ENCODE measurements at places on chromosomes 5 and 9.

GRCh38 chr9:131165523-131165922 lies 40.1 kb downstream of the NUP214 start:
- DNase-seq, result no peak

- no peak for DNase-seq
These were observed 185.0 kb downstream of the GLIS3 start for GRCh38 chr9:4114569-4115505.

- no peak for DNase-seq
These were observed 308.4 kb downstream of the ISL1 start for GRCh38 chr5:51691538-51692079.

DNA sequence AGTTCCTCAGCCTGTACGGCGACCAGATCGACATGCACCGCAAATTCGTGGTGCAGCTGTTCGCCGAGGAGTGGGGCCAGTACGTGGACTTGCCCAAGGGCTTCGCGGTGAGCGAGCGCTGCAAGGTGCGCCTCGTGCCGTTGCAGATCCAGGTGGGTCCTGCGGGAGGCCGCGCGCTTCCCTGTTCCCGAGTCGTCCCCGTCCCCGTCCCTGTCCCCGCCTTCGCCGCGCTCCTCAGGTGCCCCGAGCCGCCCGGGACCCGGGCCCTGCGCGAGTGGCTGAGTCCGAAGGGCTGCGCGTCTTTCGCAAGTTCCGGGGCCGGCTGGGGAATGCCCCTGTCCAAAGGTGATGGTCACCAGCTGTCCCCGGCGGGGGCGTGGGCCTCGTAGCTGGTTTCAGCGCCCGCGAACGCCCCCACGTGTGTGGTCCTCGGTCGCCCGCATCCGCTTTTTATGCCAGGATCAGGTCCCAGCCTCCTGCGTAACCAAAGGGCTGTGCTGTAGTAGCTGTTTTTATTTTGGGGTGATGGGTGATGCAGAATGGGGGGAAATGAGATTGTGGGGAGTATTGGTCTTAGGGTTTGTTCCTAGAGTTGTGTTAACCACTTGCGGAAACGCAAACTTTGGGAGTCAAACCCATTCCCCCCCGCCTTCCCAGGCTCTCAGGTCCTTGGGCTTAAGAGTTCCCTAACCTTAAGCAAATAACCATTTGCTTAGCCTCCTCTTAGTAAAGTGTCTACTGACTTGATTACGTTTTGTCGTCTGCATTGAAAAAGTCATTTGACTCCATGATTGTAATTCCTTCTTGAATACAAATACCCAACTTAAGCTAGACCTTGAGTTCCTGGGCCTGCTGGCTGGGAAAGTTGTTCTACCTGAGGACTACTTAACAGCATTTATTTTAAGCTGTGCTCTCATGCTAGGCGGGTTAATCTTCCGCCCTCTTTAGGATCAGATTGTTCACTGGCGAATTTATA lies 663 bp downstream of the ISOC1 start:
- peak; percentile 30 for DNase-seq

- DNase-seq, result peak; percentile 2
These were observed 73.9 kb downstream of the KLF9 start for GRCh38 chr9:70340572-70340971.

DNA sequence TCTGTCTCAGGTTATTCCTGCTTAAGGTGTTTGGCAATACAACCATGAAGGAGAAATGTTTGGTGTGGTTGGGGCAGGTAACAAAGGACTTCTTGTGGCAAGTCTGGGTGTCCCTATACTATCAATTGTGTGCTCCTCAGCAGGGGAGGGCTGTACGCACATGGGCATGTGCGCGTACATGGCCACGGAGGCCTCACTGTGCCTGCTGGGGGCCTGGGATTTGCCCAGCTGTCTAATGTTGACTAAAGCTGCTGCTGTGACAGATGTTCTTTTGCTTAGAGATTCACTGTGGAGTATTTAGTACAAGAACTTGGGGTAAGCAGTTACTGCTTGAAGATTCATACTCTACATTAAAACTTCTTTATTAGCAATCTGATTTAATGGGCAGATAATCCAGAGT lies 97.5 kb downstream of the HSPA4 start:
- no peak for DNase-seq

DNA sequence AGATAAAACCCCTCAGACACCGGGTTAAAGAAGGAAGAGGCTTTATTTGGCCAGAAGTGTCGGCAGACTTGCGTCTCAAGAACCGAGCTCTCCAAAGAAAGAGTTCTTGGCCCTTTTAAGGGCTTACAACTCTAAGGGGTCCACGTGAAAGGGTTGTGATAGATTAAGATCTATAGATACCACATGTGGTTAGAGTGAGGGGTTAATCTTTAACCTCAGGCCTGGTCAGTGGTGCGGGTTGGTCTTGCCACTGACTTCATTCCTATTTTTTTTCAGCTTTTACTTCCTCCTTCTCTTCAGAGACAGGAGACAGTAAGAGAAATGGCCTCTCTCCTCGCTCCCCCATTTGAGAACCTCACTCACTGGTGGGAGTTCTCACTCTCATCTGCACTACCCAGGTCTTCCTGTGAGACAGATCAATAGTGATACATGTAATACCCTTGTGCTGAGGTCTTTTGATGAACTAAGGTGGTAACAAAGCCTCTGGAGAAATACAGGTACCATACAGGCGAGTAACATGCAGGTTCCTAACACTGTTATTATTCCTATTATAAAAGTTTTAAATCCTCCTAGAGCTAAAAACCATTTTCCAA lies 52.4 kb upstream of the COX7C start:
- DNase-seq, result no peak

DNA sequence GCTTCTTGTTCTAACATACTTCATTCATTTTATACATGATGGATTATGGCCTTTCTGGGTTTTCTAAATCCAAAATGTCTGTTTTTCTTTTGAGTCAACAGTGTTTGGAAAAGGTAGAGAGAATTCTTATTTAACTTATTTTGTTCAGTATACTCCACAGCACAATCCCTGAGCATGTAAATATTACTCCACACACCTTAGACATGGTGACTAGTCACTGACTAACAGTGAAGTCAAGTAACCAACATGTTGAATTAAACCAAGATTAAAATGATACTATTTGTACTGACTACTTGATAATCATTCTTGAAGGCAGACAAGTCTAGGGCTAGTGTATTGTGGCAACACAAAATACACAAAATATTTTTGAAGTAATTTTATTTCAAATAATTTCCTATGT lies 55.0 kb downstream of the HAPLN1 start:
- DNase-seq, result no peak

GRCh38 chr5:135231289-135231688 lies 167.7 kb downstream of the MACROH2A1 start:
- DNase-seq, result no peak

GRCh38 chr9:111108946-111109345 lies 70.7 kb upstream of the LPAR1 start:
- no peak for DNase-seq

- peak; percentile 28 for DNase-seq
These were observed 1.7 kb downstream of the FST start for GRCh38 chr5:53481887-53482716.

GRCh38 chr9:7906783-7907550 lies 107.4 kb upstream of the DMAC1 start:
- no peak for DNase-seq

- no peak for DNase-seq
These were observed 57.1 kb downstream of the EDIL3 start for GRCh38 chr5:84327591-84327990.
